ENCODE measurements at places on chromosomes 16 and 17. TPM values are rescaled to one million over a fixed set of nuclear protein-coding genes. Genes with fewer than 3 reads are reported as not detected.

MARVELD3 gene
- not detected for total RNA-seq

FOXF1 gene
- 0.33 TPM for total RNA-seq

ALOX15B gene
- not detected for total RNA-seq

TBX2 gene
- total RNA-seq = 8.2 TPM

MED9 gene
- total RNA-seq = 34.1 TPM

LSM12 gene
- total RNA-seq = 41.2 TPM

TAC4 gene
- total RNA-seq = 0.44 TPM

GP1BA gene
- 0.22 TPM for total RNA-seq

VASN gene
- 5.5 TPM for total RNA-seq

UBE2Z gene
- total RNA-seq = 39.4 TPM

PPM1E gene
- 0.80 TPM for total RNA-seq

KRT33A gene
- total RNA-seq = not detected

SLC46A1 gene
- 6.0 TPM for total RNA-seq

DHRS7C gene
- 3.1 TPM for total RNA-seq

ODAD4 gene
- total RNA-seq = 1.3 TPM

SOST gene
- 0.14 TPM for total RNA-seq

DNA sequence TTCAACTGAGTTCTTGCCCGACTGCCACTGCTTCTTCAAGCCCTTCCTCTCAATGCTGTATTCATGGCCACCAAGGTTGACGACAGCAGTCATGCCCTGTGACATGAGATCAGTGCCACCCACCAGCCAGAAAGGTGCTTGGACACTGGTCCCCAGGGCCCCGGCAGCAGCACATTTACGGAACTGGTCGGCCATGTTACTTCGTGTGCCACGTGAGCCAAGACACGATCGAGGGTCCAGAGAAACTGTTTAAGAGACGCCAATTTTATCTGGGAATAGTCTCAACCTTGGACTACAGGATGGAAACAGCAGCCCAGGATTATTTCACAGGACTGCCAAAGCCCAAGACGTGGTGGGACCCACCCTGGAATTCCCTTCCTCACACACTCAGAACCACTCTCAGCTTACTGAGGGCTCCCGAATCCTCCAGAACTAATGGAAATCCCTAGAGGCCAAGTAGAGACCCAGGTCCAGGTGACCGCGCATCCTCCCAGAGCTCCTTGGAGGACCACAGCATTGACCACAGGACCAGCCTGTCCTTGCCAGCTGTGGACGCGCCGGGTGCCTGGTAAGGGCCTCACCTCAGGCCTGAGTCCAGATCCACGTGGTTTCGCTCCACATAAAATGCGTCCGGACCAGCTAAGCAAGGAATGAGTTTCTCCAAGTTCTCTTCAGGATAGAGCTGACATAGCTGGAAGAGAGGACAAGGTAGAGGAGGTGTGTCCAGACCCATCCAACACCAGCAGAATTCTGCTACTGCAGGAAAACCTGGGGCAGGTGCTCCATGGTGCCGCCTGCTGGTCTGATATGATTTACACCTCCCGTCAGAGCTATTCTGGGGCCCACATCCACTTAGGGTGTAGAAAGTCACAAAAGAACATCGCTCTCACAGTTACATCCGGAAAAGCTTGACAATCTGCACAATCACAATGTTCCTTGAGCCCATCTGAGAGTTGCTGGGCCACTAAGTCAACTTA is 28.2 kb downstream of the MAP1LC3B start:
- DNase-seq = no peak

GRCh38 chr16:18979936-18980335 is 3.8 kb upstream of the TMC7 start:
- no peak for DNase-seq

GRCh38 chr16:1271380-1271723 is 15.5 kb downstream of the TPSD1 start:
- no peak for DNase-seq

DNA sequence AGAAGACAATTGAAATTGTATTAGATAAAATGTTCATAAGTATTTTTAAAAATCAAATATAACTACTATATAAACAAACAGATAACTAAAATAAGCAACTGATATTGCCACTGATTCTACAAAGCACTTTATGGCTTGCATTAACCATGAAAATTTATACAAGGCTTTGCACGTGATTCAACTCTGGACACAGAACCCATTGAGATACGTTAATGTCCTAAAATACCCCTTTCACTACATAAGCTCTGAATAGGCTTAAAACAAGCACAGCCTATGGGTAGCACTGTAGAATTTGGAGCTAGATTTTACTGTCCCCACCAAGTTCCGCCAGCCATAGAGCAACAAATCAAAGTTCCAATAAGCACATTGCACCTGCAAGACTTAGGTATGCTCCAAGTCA is 4.5 kb downstream of the ZNF652 start:
- no peak for DNase-seq

DNA sequence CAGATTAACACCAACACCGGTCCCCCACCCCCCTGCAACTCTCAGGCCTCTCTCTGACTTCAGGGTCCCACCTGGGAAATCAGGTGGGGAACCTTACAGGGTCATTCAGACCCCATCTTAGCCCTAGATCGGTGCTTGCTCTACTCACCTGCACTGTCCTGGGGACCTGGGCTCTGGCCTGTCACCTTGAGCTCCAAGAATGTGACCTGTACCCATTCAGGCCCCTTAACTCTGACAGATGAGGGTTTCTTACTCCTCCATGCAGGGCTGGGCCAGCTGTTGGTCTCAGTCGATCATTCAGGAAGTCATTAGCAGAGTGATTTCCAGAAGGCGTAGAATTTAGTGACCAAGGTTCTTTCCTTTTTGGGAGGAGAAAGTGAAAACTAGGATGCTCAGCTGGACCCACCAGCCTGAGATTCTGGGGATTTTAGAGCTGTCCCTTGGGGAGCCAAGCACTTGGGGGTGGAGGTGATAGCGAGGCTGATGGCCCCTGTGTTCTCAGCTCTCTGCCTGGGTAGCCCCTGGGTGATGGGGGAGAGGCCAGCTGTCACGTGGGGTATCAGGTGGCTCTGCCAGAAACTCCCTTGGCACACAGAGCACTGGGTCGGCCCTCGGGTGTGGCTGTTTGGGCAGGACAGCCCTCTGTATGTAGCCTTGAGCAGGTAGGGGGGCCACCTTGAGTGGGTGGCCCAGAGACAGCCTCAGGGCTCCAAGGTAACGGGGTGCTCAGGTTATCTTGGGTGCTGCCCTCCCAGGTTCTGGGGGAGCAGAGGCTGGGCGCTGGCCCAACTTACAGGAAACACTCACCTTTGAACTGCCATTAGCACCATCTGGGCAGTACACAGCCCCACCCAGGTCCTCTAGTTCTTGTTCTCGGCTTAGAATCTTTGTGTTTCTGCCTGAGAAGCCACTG is 724 bp downstream of the MVP start:
- DNase-seq = no peak

GRCh38 chr16:2973605-2974318 is 4.6 kb downstream of the PAQR4 start:
- DNase-seq = no peak

DNA sequence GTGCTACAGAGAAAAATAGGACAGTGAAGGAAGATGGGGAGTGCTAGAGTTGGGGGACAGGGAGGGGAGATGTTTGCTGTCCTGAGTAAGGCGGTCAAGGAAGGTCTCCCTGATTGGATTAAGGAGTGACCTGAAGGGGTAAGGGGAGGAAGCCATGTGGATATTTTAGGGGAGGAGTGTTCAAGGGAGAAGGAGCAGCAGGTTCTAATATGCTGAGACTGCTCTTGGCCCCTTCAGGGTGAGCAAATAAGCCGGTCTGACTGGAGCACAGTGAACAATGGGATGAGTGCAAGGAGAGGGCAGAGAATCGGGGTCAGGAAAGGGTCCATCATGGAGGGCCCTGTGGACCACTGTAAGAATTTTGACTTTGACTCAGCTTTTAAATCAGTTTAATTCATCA is 188.8 kb downstream of the IRX3 start:
- no peak for DNase-seq

DNA sequence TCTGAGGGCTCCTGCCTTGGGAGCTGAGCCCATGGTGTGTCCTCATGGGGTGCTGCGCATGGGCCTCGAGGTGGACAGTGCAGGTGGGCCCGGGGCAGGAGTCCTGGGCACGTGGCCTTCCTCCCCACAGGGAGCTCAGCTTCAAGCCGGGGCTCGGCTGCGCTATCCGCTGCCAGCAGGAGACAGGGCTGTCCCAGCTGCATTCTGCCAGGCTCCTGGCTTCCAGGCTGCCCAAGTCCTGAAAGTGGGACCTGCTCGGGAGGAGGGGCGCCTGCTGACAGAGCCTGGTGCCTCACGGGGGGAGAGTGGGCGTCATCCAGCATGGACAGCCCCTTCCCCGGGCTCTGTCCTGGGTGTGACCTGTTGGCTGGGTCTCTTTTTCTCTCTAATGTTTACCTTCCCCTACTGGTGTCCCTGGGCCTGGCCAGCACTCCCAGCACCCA is 7.1 kb downstream of the TRAF7 start:
- DNase-seq = no peak

- no peak for DNase-seq
Measured at GRCh38 chr17:39704821-39705551, 5.1 kb downstream of the ERBB2 start.

DNA sequence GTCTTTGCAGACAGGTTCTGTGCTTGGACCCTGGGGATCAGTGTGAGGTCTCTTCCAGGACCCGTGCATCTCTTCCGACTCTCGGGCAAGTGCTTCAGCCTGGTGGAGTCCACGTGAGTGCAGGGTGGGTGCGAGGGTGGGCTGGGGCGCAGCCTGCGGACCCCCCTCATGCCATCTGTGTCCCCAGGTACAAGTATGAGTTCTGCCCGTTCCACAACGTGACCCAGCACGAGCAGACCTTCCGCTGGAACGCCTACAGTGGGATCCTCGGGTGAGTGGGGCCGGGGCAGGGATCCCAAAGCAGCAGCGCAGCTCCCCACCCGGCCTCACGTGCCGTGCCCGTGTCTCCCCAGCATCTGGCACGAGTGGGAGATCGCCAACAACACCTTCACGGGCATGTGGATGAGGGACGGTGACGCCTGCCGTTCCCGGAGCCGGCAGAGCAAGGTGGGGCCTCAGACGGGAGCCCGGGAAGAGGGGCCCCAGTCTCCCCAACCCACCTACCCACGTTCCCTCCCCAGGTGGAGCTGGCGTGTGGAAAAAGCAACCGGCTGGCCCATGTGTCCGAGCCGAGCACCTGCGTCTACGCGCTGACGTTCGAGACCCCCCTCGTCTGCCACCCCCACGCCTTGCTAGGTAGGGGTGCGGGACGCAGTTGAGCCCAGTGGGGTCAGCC is 10.1 kb downstream of the GNPTG start:
- no peak for DNase-seq

- peak; percentile 67 for DNase-seq
Measured at GRCh38 chr17:35747540-35748017, 5.5 kb downstream of the GAS2L2 start.

DNA sequence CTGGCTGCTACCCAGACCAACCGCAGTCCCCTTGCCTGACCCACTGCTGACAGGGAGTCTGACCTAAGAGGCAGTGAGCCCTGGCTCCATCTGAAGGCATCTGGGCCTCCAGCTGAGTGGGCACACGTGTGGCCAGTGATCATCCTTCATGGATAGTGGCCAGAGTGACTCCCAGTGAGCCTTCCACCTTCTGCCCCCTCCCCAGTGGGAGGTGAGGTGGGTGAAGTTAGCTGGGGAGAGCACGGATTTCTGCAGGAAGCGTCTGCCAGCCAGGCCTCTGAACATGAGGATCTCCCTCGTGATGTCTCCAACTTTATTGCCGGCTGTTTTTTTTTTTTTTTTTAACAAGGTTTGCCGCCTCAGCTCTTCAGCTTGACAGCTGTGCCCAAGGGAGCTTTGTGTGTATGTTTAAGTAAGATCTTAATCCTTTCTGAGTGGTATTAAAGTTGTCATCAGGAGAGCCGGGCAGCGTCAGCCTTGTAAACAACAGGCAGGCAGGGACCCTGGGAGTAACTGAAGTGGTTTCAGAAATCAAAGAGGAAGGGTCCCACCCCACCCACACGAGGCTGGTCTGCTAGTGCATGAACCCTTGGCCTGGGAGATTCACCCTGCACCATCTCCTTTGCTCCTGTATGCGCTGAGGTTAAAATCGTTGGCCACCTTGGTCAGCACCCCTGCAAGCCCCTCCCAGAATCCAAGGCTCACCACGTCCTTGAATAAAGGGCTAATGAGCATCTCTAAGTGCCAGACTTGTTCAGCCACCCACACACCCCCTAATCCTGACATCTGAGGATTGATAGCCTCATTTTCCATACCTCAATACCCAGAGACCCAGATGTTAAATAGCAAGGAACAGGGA is 33.3 kb downstream of the RHBDL3 start:
- no peak for DNase-seq

GRCh38 chr16:86220561-86220960 is 289.8 kb upstream of the FOXF1 start:
- DNase-seq = no peak

GRCh38 chr17:21003007-21003621 is 39.7 kb downstream of the USP22 start:
- no peak for DNase-seq

DNA sequence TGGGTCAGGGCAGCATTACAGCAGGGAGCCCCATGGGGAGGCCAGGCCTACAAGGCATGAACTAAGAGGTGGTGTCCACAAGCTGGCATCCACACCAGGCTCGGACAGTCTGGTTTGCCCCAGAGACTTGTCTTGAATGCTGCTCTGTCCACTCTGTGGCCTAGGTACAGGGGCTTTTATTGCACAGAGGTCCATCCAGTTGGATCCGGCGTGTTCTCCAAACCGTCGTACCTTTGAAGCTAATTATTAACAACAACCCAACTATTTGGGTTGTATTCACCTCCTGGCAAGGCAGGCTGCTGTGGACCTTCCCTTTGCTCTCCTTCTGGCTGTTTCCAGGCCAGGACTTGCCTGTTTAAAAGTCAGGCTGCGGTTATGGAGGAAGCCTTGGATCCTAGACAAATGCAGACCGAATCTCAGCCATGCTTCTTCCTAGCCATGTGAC is 123.4 kb downstream of the CLEC16A start:
- no peak for DNase-seq

- no peak for DNase-seq
Measured at GRCh38 chr16:54076006-54076504, 210.5 kb downstream of the IRX3 start.

DNA sequence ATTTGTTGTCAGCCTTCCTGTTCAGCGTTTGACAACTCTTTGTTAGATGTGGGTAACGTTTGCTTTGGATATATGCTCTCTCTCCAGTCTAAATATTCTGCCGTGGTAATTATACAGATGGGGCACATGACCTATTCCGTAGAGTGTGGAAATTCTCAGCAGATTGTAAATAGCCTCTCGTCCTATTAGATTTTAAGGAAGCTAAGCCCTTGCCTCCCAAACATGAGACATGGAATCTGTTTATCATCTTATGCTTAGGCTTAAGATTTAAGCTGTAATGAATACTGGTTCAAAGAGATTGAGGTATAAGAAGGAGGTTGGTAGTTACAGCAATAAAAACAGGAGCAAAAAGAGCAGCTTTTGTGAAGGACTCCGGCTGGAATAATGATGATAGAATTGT is 87.4 kb downstream of the RBFOX1 start:
- DNase-seq = no peak

DNA sequence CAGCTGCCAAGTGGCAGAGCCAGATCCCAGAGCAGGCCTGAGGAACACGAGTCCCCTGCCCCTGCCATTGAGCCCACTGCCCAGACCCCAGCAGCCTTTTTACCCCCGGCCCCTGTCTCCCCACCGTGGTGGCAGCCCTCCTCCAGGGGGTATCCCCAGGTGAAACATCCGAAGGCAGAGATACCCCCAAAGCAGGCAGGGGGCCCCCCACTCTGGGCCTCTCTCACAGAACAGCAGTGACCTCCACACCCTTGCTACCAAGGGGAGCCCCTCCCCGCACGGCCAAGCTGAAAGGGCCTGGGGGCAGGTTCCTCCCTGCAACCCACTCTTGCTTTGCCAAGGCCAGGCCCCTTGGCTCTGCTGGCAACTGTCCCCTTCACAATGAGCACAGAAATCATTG is 142.2 kb downstream of the ENGASE start:
- no peak for DNase-seq

- DNase-seq = no peak
Measured at GRCh38 chr16:22788193-22788530, 25.8 kb upstream of the HS3ST2 start.
